Head of caudate nucleus (tissue), 42 donors: ENCODE measurements at places on chromosomes 6 and 20.
A peak's percentile ranks its signal among the peaks of the same experiment; 100 is the strongest.

GRCh38 chr6:53673162-53673727, 7.7 kb upstream of the KLHL31 start:
- no peak for DNase-seq

GRCh38 chr6:135811170-135811569, 40.3 kb upstream of the PDE7B start:
- DNase-seq, result no peak

- no peak for DNase-seq
Measured at GRCh38 chr20:10762216-10762615, 88.4 kb upstream of the JAG1 start.

GRCh38 chr20:57450931-57451330, 59.7 kb downstream of the RBM38 start:
- no peak for DNase-seq

DNA sequence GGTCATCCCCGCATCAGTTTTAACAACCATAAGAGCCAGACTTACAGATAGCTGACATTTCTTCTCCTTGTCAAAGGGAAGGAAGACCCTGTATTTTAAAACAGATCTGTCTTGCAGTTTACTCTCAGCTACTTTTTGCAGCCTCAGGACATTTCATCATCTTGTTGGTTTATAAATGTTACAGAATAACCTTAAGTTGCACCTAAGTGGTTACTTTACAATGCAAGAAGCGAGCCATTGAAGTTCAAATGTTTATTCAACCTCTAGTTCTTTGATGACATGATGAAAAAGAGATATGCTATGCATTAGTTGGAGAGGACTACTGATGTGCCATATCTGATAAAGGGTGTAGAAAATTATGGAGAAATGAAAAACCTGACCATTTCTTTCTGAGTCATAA, 187.9 kb upstream of the COL21A1 start:
- DNase-seq, result no peak

GRCh38 chr6:25553502-25553901, 98.5 kb upstream of the SCGN start:
- DNase-seq, result no peak

DNA sequence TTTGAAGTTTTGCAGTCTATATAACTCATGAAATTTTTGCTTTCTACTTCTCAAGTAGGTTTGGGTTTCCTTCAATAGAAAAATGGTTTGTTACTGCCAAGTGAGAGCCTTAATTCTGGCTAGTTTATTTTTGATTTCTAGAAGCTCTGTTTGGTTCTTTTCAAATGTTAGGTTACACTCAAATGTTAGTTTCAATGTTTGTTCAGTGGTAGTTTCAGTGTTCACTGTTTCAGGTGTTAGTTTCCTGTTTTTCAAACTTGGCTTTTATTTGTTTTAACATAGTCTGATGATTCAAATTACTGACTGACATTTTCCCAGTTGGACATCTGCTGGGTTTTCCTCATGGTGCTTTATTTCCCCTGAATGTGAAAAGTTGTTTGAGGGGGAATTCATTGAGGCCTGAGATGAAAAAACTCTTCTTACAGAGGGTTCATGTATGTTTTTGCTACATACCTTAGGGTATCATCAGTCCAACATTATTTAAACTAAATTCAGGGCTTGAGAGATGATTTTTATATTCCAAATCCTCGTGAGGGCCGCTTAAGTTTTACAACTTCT, 189.0 kb downstream of the JARID2 start:
- no peak for DNase-seq

- no peak for DNase-seq
Measured at GRCh38 chr6:158531566-158531965, 28.3 kb upstream of the TMEM181 start.

GRCh38 chr6:104623052-104623690, 236.5 kb downstream of the HACE1 start:
- peak; percentile 12 for DNase-seq

DNA sequence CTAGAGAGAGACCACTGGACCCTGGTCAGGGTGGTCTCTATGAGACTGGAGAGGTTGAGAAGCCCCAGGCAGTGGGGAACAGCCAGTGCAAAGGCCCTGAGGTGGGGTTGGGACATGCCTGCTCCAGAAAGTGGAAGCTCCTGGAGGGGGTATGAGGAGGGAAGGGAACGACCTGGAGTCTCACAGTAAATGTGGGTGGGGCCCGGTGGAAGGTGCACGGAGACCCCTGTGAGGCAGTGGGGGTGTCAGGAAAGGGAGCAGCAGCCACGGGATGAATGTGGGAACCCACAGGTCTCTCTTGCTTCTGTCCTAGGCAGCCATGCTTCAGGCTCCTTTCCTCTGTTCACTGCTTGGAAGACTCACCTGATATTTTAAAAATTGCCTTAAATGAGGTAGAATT, 1.3 kb upstream of the CST1 start:
- DNase-seq, result no peak

DNA sequence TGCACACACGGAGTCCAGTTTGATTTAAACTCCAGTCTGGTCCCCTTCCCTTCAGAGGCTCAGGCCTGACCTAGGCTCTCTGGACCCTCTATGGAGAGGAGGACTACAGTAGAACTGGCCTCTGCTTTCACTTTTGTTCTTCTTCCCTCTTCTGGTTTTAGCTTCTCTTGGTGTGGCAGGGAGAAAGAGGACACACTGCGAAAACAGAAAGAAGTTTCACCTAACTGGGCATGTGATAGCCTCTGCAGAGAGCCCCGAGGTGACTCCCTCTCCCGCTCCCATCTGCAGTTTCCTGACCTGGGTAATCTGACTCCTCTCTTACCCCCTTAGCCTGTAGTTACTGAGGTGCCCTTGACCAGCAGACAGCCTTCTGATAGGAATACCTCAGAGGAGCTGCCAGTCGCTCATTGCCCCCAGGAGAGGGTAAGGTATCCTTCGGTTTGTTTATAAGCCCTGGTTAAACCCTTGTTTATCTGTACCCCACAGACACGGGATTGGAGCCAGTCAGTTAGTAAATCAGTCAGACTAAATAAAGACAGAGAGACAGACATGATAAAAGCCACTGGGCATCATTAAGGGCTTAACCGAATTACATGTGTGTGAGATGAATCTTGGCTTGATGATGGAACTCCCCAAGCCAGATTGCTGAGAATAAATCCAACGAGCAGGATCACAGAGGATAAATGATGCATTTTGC, 12.0 kb upstream of the DTNBP1 start:
- no peak for DNase-seq

GRCh38 chr6:31574106-31575061, 981 bp upstream of the TNF start:
- no peak for DNase-seq

GRCh38 chr20:17655865-17656479, 26.1 kb downstream of the RRBP1 start:
- no peak for DNase-seq

DNA sequence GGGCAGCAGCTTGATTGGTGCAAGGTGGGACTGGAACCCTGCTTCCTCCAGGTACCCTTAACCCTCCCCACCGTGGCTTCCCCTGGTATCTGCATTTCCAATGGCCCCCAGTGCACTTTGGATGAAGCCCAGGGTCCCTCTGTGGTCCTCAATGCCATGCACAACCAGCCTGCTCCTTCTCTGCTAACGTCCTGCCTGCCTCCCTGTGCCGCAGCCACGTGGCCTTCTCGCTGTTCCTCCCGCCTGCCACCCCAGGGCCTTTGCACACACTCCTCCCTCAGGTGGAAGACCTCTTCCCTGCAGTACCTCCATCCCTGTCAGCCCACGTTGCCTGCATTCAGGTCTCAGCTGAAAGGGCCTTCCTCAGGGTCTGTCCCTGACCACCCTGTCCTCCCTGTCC, 101.6 kb downstream of the BMP7 start:
- no peak for DNase-seq

DNA sequence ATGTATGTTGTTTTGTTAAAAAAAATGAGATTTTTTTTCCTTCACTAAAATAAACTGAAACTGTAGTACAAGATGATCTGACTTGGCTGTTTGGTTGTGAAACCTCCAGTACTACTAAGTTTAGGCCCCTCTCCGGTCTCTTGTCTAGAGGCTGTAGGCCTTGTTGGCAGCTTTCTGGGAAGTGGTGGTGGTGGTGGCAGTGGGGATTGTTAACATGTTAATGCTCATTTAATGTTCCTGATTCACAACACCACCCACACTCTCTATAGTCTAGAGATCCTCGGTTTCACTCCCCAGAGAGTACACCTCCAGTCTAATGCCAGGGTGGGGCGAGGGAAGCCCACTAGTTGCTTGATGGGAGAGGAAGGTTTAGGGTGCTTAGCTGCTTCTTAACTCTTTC, 24.1 kb downstream of the STK4 start:
- peak; percentile 10 for DNase-seq

DNA sequence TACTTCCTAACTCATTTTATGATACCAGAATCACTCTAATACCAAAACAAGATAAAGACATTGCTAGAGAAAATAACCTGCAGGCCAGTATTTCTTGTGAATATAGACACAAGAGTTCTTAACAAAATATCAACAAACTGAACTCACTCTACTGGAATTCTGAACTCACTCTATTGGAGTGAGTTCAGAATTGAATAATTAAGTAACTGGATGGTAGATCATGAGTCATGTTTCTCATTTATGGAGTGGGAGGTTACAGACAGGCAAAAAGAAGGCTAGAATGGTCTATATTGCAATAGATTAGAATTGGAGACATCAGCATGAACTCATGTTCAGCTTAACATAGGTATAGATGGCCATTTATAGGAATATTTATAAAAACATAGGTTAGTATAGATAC, 26.6 kb upstream of the C6orf58 start:
- no peak for DNase-seq

DNA sequence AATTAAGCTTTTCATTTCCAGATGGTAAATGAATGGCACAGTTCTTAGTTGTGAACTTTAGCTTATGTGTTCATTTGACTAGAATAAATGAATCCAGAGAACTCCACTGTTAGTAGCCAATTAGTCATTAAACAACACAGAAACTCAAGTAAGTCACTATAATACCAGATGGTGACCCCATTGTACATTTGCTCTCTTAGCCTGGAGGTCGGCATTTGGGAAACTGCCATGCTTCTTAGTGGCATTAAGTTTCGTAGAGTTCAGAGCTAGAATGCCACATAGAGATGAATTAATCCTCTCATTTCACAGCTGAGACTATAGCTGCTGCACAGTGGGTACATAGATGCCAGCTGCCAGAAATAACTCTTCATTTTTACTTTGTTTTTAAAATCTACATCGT, 10.8 kb upstream of the DTNBP1 start:
- no peak for DNase-seq

DNA sequence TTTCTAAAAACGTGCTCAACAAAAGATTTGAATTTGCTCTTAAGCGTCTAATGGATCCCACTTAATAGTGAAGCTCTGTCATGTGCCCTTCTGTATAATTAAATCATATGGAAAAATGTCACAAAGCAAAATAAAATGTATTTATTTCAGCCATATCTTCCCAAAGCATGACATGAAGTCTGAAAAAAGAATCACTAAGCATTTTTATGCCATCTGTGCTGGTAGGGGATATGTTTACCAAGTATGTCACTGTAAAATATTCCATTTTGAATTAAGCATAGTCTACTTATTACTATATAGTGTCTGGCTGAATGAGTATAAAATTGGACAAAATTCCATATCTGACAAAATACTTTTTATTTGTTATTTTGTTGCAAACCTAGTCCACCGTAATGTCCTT, 248.0 kb upstream of the QKI start:
- no peak for DNase-seq

DNA sequence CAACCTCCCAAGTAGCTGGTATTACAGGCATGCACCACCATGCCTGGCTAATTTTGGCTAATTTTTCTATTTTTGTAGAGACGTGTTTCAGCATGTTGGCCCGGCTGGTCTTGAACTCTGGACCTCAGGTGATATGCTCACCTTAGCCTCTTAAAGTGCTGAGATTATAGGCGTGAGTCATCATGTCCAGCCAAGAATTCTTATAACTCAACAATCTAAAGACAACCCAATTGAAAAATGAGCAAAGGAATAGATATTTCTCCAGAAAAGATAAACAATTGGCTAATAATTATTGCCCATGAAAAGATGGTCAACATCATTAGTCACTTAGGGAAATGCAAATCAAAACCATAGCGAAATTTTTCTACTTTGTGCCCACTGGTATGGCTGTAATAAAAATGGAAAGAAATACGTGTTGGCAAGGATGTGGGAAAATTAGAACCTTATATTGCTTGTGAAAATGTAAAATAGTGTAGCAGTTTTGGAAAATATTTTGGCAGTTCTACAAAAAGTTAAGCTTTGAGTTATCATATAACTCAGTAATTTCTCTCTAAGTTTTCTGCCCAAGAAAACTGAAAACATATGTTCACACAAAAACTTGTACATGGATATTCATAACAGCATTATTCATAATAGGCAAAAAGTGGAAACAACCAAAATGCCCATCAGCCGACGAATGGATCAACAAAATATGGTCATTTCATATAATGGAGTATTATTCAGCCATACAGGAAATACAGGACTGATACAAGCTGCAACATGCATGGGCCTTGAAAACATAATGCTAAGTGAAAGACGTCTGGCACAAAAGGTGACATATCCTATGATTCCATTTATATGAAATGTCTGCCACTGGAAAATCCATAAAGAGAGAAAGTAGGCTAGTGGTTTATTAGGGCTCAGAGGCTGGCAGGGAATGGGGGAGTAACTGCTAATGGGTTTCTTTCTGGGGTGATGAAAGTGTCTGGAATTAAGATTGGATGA, 87.8 kb downstream of the UTRN start:
- no peak for DNase-seq

DNA sequence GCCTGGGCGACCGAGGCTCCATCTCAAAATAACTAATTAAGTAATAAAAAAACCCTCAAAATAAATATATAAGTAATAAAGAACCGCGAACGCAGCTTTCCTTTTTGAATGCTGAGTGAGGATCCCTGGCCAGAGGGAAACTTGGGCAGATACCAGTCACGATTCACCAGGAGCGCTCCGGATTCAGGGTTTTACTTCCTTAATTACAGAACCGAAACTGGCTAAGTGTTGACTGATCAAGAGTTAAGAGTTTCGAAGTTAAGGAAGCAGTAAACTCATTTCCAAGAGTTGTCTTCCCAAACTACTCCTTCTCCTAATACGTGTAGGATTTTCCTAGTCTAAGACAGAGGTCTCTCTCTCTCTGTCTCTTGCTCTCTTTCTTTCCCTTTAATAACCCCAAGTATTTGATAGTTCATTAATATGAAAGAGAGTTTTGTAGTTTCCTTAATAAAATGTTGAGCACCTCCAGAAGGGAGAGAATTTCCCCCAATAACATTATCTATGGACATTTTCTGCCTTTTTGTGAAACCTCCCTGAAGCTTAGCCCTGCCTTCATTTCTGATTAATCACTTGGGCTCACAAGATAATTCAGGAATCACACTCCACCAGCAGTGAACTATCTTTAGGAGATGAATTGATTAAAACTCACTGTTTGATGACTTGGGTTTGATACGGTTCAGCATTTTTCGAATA, 61.4 kb upstream of the ZNF217 start:
- no peak for DNase-seq

- DNase-seq, result no peak
Measured at GRCh38 chr6:26053992-26054780, 33.0 kb upstream of the HFE start.

GRCh38 chr20:53074811-53075314, 102.7 kb downstream of the TSHZ2 start:
- no peak for DNase-seq
